ENCODE measurements at places on chromosomes 2 and 18. TPM values are rescaled to one million over a fixed set of nuclear protein-coding genes. Genes with fewer than 3 reads are reported as not detected.

The PRKCE gene
- 9.2 TPM for total RNA-seq

The OTOF gene
- total RNA-seq = not detected

The SP140 gene
- 9.7 TPM for total RNA-seq

The SETBP1 gene
- total RNA-seq = 14.5 TPM

The RESP18 gene
- not detected for total RNA-seq

The VWC2L gene
- total RNA-seq = not detected

The POTEJ gene
- total RNA-seq = not detected

The NAT8 gene
- total RNA-seq = not detected
